AG08395 (cell line): ENCODE measurements at places on chromosomes 7 and 10.

DNA sequence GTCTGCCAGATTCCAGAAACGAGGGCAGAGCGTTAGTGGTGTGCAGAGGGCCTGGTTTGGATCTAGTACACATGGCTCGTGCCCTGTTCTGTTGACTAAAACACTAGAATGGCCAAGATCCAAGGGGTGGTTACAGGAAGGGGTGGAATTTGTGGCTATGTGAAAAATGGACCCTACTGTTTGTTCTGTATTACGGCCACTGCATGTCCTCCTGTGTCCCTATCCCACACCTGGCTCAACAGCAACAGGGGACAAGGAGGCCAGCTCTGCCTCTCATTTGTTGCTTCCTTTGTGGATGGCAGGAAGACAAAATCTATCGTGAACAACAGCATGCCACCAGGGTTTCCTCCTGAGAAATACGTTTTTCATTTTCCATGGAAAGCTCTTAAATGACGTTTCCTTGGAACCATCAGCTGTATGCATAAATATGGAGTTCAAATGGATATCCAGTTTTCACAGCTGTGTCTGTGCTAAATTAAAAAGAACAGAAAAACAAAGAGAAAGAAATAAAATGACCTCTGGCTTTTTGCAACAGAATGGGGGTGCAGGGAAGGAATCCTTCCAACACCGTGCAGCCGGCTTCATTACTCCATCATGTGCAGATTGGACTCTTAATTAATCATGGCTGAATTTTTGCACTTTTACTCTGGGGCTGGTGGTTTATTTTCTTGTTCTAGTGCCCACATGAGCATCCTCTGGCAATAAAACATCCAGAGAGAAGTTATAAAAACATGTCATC lies 318.9 kb downstream of the CXCL12 start:
- no peak for DNase-seq

DNA sequence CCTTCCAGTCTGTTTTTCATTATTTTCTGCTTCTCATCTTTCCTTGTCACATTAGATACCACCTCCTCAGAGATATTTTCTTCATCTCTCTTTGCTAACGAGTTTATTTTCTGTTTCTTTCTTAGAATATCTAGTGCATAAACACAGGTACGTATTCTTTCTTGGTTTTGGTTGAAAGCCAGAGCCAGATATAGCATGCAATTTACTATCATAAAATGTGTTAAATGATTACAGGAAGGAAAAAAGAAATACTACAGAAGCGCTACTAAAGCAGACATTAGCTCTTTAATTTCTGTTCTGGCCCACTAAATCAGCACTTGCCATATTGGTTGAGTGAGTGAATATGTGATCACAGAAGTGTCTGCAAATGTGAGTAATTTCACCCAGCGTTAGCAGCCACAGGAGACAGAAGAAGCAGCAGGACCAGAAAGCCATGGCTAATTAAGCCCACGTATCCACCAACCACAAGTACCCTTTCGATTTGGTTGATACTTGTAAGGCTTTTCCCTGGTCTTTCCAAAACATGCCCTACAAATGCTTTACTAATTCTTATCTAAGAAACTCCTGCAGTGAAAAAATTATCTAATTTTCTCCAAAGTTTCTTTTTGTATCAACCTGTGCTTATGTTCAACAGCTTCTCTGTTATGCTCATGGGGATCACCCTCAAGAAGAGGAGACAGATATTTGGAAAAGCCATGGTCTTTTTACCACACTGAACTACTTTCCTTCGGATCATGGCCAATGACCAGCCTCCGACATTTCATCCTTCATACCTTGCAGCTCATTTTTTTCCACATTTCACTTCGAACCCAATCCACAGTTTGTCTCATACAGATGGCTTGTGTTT lies 23.1 kb upstream of the MACC1 start:
- no peak for DNase-seq

DNA sequence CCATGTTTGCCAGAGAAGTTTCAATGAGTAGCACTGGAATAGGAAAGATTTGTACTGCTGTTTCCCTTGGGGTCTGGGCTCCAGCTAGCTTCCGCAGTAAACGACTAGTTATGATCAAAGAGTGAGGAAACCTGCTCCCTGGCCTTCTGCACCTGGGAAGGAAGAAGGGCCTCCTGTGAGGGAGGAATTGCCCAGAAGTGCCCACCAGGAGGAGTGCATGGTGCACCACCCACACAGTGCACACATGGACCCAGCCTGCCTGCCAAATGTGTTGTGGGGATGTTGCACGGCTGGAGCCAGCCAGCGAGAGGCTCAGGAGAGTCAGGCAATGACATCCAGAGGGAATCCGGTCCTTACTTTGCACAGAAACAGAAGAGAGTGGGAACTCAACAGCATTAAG lies 27.0 kb upstream of the FAM107B start:
- DNase-seq = no peak

- no peak for DNase-seq
These were observed 714.4 kb downstream of the GATA3 start for GRCh38 chr10:8768852-8769251.

DNA sequence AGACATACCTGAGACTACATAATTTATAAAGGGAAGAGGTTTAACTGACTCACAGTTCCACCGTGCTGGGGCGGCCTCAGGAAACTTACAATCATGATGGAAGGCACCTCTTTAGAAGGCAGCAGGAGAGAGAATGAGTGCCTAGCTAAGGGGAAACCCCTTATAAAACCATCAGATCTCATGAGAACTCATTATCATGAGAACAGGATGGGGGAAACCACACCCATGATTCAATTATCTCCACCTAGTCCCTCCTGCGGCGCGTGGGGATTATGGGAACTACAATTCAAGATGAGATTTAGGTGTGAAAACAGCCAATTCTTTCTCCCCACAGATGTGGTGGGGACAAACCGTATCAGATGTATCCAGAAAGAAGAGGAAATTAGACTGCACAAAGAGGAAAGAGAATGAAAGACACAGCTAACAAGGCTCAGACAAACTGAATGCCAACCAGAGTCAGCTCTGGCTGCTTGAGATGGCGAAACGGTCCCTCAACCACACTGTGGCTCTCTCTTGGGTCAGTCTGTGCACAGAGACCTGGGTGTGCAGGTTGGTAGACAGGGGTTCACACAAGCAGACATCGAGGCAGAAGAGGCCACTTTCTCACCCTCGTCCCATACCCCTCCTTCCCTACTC lies 375.6 kb downstream of the SFMBT2 start:
- DNase-seq = no peak

DNA sequence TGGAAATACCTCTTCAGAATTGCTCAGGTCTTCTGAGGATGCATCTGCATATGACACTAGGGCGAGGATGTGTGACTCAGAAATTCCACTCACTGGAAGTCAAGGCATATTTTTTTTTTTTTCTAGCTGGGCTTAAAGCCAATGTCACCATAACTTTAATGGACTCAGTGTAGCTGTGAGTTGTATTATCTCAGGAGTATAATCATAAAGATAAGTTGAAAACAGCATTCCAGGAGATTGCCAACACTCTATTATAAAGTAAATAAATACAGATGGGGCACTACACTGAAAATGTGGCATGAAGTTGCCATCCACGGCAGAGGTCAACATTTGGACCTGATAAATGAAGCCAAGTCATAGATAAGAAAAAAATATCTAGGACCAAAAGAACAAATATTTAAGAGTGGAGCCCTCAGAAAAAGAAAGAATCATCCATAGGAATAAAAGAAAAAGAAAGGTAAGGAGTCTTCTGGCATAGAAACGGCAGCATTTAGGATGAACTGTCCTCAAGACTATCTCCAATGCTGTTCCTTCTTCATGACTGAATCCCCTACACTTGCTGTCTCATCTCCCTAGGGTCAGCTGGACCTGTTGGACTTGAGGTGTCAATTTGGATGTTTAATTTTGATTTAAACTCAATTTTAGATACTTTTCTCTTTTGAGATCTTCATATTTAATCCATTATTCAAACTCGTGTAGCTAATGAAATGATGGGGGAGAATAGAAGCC lies 72.9 kb upstream of the CAV2 start:
- peak; percentile 72 for DNase-seq

- peak; percentile 76 for DNase-seq
These were observed 103.9 kb downstream of the PPP1R9A start for GRCh38 chr7:95011146-95011928.

DNA sequence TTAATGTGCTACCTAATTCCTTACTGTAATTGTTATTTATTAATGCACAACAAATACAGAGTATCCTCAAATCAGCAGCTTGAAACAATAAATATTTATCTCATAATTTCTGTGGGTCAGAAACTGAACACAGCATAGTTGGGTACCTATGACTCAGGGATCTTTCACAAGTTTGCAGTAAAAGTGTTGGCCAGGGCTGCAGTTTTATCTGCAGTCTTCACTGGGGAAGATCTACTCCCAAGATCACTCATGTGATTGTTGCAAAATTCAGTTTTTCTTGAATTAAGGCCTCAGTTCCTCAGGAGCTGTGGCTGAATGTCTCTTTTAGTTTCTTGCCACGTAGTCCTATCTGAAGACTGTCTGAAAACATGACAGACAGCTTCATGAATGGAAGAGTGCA lies 237.8 kb downstream of the ZWINT start:
- DNase-seq = no peak

- DNase-seq = no peak
These were observed 72.5 kb downstream of the CDHR3 start for GRCh38 chr7:106035568-106035967.

DNA sequence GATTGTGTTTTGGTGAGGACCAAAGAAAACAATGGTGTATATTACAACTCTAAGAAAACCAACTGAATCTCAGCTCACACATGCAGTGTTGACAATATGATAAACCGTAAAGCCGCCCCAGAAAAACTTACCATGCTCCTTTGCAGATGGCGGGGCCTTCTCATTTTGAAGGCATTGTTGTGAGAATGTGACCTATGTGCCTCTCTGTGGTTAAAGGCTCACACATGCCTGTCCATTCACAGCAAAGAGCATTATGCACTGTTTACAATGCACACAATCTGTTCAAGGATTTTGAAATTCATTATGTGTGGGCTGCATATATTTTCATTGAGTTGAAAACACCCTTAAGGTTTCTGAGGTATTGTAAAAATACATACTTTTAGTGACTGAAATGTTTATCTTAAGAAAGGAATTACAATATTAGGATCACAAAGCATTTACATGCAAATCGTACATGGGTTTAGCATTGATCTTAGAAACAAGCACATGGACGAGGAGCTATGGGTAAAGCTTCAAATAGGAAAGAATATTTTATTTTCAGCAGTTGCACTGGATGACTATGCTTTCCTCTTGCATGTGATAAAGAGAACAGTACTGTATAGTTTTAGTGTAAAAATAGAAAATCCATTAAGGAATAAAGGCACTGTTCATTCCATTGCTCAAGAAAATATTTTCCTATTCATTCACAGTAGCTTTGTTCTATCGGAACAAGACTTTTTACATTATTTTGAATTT lies 334.3 kb downstream of the ARL4A start:
- DNase-seq = no peak

- no peak for DNase-seq
These were observed 11.1 kb downstream of the PKD1L1 start for GRCh38 chr7:47937065-47937687.

DNA sequence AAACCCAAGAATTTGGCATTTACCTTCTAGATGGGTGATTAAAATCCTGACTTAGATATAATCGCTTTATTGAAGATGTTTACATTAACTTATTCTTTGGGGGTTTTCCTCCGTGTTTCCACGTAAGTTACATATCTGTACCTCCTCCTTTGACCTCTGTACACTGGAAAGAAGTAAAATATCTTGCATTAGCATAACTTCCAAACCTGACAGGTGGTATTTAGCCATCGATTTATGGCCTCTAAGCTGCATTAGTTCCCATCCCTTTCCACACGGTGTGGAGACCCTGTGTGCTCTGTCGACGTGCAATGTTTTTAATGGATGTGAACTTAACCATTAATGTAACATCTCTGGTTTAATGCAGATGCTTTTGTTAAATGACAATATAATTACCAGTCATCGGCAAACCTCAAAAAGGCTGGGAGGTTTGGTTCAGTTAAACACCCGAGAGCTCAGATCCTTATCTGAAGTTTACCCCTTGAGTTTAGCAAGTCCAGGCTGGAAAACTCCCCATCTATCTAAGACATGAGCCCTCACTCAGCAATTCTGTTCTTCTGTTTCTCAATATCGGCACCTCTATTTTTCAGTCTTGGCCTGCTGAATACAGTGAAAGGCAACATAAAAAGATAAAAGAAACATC lies 295.2 kb downstream of the GATA3 start:
- DNase-seq = no peak

GRCh38 chr7:49767719-49768118 lies 5.7 kb upstream of the VWC2 start:
- DNase-seq = no peak

DNA sequence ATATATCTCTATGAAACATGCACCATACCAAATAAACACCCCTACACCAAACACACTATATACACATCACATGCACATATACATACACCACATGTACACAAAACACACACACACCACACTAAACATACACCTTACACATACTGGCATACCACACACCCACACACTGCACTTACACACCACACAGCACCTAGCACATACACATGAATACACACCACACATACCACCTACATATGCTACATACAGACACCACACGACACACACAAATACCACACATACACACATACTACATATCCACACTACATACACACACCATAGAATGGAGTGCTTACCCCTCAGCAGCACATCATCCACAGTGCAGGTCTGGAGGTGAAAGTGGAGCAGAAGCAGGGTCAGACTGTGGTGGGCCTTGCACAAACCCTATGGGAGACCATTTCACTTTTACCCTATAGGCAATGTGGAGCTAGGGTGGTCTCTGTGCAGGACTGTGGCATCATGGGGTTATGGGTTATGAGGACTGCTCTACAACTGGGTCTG lies 64.6 kb downstream of the WDFY4 start:
- no peak for DNase-seq

GRCh38 chr7:4444106-4444505 lies 238.0 kb upstream of the FOXK1 start:
- no peak for DNase-seq

DNA sequence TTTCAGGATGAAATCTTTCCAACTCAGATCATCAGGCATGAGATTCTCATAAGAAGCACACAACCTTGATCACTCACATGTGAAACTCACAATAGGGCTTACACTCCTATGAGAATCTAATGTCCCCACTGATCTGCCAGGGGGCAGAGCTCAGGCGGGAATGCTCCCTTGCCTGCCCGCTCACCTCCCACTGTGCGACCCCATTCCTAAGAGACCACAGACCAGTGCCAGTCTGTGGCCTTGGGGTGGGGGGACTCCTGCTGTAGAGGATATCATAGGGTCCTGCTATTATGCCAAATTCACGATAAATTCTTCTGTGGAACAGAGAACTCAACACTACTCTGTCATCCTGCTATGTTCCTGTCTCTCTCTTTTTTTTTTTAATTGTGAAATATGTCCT lies 5.2 kb upstream of the RASGEF1A start:
- no peak for DNase-seq

- no peak for DNase-seq
These were observed 48.1 kb downstream of the TNPO3 start for GRCh38 chr7:129006636-129007414.

DNA sequence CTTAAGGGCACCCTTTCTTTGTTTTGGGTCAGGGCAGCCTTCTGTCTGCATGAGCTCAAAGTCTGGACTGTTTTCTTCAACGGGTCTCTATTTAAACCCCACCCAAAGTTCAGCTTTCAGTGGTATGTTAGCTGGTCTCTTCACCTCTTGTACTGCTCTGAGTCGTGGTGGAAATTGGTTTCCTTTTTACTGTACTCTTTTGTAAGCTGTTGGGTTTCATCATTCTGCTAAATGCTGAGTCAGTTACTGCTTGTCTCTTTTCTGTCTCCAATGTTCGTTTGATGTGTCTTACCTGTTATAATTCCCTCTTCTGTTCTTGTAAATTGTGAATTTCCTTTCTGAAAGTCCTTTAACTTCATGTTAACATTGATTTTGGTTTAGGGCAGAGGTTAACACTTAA lies 64.1 kb upstream of the MALRD1 start:
- DNase-seq = no peak
